ENCODE measurements at places on chromosomes 1 and 21.

DNA sequence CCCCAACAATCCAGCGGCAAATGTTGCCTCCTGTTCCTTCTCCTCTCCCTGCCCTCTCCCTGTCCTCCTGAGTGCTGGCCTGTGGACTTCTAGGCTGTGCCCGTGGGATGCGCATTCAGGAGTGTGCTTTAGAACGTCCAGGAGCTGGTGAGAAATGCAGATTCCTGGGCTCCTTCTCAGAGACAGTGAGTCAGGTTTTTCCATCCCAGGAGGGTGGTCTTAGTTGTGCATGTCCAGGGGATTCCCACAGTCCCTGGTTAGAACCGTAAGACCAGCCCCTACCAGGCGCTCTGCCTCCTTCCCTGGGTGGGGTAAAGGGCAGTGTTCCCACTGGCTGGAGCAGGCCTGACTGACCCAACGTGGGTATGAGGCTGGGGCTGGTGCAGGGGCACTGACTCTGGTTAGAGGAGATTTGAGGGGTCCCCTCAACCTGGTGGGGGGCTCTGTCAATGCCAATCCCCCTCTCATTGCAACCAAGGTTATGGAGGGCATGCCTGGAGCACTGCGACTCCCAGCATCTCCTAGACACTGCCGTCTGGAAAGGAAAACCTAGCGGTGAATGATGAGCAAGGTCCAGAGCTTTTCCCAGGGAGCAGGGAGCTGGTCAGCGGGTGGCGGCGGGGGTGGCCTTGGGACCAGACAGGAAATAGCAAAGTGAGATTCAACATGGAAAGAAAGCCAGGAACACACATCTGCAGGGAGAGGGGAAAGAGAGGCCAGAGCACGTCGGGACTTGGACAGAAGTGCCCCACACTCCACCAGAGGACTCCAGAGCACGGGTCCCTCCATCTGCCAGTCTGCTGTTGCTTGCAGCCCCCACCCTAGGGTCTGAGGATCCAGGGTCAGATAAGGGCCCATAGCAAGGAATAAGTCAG is 38.5 kb downstream of the HSPG2 start:
- no peak for DNase-seq

DNA sequence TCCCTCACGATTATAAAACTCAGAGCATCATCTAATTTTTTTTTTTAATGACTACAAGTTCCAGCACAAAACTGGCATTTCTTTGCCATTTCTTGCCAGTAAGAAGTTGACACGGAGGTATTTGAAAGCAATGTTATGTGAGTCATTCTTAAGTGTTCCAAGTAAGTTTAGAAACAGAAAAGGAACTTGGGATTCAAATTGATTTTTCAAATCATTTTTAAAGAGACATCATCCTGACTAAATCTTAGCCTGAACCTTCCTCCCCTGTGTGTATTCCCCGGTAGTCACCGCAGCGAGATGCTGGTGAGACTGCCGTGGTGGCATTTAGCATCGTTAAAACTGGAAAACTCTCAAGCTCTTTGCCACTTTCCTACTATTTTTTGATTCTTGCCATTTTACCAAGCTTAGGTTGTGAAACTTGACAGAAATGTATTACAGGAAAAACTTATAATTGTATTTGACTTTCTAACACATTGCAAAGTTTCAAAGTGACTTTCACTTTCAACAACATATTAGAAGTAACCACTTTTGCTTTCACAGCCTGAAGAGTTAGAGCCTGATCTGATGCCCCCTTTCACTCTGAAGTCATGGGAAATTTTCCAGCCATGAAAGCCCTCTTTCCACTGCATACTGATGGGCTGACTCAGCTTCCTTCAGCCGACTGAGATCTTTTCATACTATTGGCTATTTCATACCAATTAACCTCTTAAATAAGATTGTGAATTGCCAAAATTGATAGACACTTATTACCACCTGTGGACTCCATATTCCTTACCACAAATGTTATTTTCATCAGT is 61.4 kb downstream of the OLFML2B start:
- DNase-seq = peak; percentile 54

DNA sequence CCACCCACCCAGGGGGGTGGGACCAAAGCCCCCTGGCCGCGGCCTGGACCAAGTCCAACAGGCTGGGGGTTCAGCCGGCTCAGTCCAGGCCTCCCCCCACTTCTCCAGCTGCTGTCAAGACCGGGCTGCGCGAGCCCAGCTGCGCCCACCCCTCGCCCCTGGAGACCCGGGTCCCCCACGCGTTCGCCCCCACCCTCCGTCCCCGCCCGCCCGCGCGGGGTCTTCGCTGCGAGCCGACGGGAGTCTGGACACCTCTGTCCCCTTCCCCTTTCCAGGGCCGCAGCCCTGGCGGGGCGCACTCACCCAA is 253 bp downstream of the RAP1GAP start:
- no peak for DNase-seq

DNA sequence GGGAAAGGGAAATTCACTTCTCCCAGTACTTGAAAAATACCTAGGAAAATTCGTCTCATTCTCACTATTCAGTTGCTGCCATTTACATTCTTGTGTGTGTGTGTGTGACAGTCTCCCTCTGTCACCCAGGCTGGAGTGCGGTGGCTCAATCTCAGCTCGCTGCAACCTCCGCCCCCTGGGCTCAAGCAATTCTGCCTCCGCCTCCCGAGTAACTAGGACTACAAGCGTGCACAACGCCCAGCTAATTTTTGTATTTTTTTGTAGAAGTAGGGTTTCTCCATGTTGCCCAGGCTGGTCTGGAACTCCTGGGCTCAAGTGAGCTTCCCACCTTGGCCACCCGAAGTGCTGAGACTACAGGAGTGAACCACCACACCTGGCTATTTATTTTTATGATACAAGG is 1.2 kb downstream of the SNAPIN start:
- DNase-seq = no peak
